Activated naive CD4-positive, alpha-beta T cell treated with anti-CD3 and anti-CD28 coated beads for 36 hours (primary cell): ENCODE measurements at places on chromosomes 1 and 21. TPM values are rescaled to one million over a fixed set of nuclear protein-coding genes. Genes with fewer than 3 reads are reported as not detected.

Gene CHI3L1
- 0.44 TPM for total RNA-seq

Gene CFHR5
- not detected for total RNA-seq

Gene KCNJ10
- not detected for total RNA-seq

GRCh38 chr1:172292840-172293239 is 127.6 kb upstream of the C1orf105 start:
- no peaks in the 10 kb centered on the region for H3K36me3 ChIP-seq
- no peak overlapping the region for H3K4me3 ChIP-seq
- no peaks in the 10 kb centered on the region for H3K27me3 ChIP-seq
- no peak for DNase-seq
- no peak overlapping the region for H3K27ac ChIP-seq

Gene KCND3
- total RNA-seq: not detected

GRCh38 chr1:79100385-79100784 is 93.9 kb upstream of the ADGRL4 start:
- H3K36me3 ChIP-seq: no peaks in the 10 kb centered on the region
- no peak overlapping the region for H3K4me3 ChIP-seq
- no peak for DNase-seq
- H3K4me1 ChIP-seq: no peaks in the 10 kb centered on the region
- H3K27me3 ChIP-seq: no peaks in the 10 kb centered on the region
- no peak overlapping the region for H3K27ac ChIP-seq

GRCh38 chr1:40313329-40313957 is 3.6 kb downstream of the COL9A2 start:
- no peak overlapping the region for H3K4me3 ChIP-seq
- H3K27me3 ChIP-seq: peaks cover 7% of the 10 kb centered on the region
- no peaks in the 10 kb centered on the region for H3K36me3 ChIP-seq
- peak overlapping the region; percentile 21 for H3K27ac ChIP-seq
- no peak for DNase-seq

- no peaks in the 10 kb centered on the region for H3K36me3 ChIP-seq
- H3K4me3 ChIP-seq: no peak overlapping the region
- no peaks in the 10 kb centered on the region for H3K4me1 ChIP-seq
- no peak overlapping the region for H3K27ac ChIP-seq
- no peaks in the 10 kb centered on the region for H3K27me3 ChIP-seq
- no peak for DNase-seq
Measured at GRCh38 chr1:185603158-185603557, 131.0 kb upstream of the HMCN1 start.

- peak; percentile 37 for DNase-seq
- no peak within 1 kb of the TSS for H3K27ac ChIP-seq
- H3K27me3 ChIP-seq: peaks cover 7% of the 10 kb centered on the region
- peaks cover 2% of the 10 kb centered on the region for H3K4me1 ChIP-seq
- H3K36me3 ChIP-seq: no peaks in the 10 kb centered on the region
Measured at GRCh38 chr1:3453891-3454810, at the start of gene ARHGEF16. Gene ARHGEF16 (plus strand): TSS chr1:3454665. CDS start chr1:3463085, 8,420 bp downstream.

- peaks cover 33% of the 10 kb centered on the region for H3K4me1 ChIP-seq
- H3K27ac ChIP-seq: no peak overlapping the region
- H3K27me3 ChIP-seq: peaks cover 40% of the 10 kb centered on the region
- H3K4me3 ChIP-seq: no peak overlapping the region
- DNase-seq: no peak
Measured at GRCh38 chr1:10943991-10944730, 68.3 kb upstream of the TARDBP start.

- no peaks in the 10 kb centered on the region for H3K4me1 ChIP-seq
- DNase-seq: no peak
- no peak overlapping the region for H3K27ac ChIP-seq
- H3K27me3 ChIP-seq: no peaks in the 10 kb centered on the region
- no peaks in the 10 kb centered on the region for H3K36me3 ChIP-seq
Measured at GRCh38 chr21:18630446-18630845, 226.9 kb upstream of the TMPRSS15 start.

DNA sequence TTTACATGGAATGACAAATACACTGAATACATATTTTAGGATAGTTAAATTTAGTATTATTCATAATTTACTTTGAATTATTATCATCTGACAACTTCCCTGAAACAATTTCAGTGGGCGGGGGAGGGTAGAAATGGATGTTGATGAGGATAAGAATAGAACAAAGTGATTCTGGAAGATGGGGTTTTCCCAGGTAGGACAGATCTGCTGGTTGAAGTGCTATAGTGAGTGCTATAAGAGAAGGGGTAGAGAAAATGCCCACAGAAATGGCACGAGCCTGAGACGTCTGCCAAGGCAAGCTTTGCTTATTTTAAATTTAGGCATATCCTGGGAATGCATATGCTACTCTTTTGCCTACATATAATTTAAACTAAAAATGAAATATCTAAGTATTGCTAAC is 3.2 kb downstream of the CFH start:
- H3K4me3 ChIP-seq: no peak overlapping the region
- H3K4me1 ChIP-seq: peaks cover 9% of the 10 kb centered on the region
- no peaks in the 10 kb centered on the region for H3K36me3 ChIP-seq
- no peak for DNase-seq
- no peak overlapping the region for H3K27ac ChIP-seq

Gene FAM229A
- total RNA-seq: 3.4 TPM

Gene MDM4
- 109 TPM for total RNA-seq

DNA sequence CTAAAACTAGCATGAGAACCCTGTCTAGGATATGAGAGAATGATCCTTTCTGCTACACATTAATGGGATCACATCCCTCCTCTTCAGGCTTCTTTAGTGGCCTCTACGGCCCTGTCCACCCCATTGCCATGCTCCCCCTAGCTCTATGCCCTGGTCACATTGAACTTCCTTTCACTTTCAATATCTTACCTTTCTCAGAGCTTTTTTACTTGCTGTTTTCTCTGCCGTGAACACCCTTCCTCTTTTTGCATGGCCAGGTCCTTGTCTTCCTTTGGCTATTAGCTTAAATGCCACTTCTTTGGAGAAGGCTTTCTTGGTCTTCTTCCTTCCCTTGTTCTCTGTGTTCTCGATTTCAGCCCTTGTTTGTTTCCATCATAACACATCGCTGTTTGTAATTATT is 97.4 kb downstream of the GIPC2 start:
- no peaks in the 10 kb centered on the region for H3K36me3 ChIP-seq
- peak overlapping the region; percentile 14 for H3K27ac ChIP-seq
- no peak for DNase-seq
- peak overlapping the region; percentile 62 for H3K4me3 ChIP-seq

Gene GSTM1
- not detected for total RNA-seq

DNA sequence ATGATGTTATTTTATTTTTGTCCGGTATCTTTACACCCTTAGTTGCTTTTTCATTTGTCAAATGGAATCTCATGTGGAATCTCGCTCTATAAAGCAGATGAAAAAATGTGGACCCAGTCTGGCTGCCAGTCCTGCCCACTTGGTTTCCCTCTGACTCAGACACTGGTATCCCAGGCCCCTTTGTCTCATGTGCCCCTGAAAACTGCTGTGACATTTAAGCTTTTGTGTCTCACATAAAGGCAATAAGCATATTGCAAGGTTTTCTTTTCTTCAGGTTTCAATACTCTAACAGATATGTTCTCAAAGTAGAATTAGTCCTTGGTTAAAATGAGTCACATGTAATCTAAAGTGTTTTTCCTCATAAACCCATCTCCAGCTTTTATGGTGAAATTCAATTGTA is 183.3 kb downstream of the ST6GALNAC3 start:
- peak; percentile 25 for DNase-seq
- peaks cover 83% of the 10 kb centered on the region for H3K4me1 ChIP-seq
- no peak overlapping the region for H3K4me3 ChIP-seq
- no peaks in the 10 kb centered on the region for H3K27me3 ChIP-seq
- H3K27ac ChIP-seq: peak overlapping the region; percentile 66

Gene TTC13
- 13.2 TPM for total RNA-seq

DNA sequence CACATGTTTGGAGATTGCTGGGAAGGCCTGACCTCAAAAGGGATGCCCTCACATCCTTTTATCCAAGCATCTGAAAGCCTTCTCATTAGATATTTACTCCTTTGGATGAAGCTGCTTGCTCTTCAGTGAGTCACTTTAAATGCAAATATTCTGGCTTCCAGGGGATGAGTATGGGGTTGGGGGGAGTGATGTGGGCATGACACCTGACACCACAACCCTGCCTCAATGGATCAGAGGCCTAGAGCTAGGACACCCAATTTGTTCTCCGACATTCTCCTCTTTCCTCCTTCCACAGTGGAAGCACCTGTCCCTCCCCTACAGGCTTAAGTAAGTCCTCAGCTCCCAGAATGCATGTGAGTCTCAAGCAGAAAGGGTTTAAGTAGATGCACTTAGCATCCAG is 238.3 kb downstream of the OMA1 start:
- no peak for DNase-seq
- H3K36me3 ChIP-seq: no peaks in the 10 kb centered on the region
- H3K27ac ChIP-seq: no peak overlapping the region
- no peaks in the 10 kb centered on the region for H3K4me1 ChIP-seq

GRCh38 chr1:116207126-116207735 is 96.0 kb downstream of the MAB21L3 start:
- no peaks in the 10 kb centered on the region for H3K4me1 ChIP-seq
- H3K36me3 ChIP-seq: no peaks in the 10 kb centered on the region
- no peak for DNase-seq
- no peak overlapping the region for H3K27ac ChIP-seq

DNA sequence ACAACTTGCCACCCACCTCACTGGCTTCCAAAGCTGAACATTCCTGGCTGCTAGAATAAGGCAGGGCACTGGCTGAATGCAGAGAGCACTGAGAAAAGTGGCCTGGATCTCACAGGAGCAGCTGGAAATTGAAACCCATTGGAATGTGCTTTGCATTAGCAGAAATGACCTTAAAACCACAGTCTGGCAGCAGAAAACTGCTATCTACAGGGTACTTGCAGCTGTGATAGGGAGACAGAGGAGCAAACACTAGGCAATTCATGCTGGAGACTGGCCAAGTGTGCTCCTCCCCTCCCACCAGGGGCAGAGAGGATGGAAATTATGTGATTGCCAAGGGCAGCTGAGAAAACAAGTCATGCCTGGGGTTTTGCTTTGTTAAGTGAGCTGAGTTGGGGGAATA is 47.2 kb downstream of the HSD3B1 start:
- H3K36me3 ChIP-seq: no peaks in the 10 kb centered on the region
- H3K4me3 ChIP-seq: no peak overlapping the region
- no peaks in the 10 kb centered on the region for H3K4me1 ChIP-seq

- H3K36me3 ChIP-seq: peaks cover 2% of the 10 kb centered on the region
- no peak overlapping the region for H3K4me3 ChIP-seq
- peaks cover 8% of the 10 kb centered on the region for H3K4me1 ChIP-seq
- no peak overlapping the region for H3K27ac ChIP-seq
- DNase-seq: no peak
- H3K27me3 ChIP-seq: no peaks in the 10 kb centered on the region
Measured at GRCh38 chr1:180777072-180777689, 135.5 kb upstream of the KIAA1614 start.

- H3K27ac ChIP-seq: no peak within 1 kb of the TSS
- peak; percentile 21 for DNase-seq
- peak within 1 kb of the TSS; percentile 81 for H3K4me3 ChIP-seq
- peaks cover 67% of the 10 kb centered on the region for H3K27me3 ChIP-seq
Measured at GRCh38 chr1:235649368-235650163, at the start of gene GNG4. Gene GNG4 (minus strand): TSS chr1:235649784. CDS start chr1:235583838, 65,946 bp downstream.

DNA sequence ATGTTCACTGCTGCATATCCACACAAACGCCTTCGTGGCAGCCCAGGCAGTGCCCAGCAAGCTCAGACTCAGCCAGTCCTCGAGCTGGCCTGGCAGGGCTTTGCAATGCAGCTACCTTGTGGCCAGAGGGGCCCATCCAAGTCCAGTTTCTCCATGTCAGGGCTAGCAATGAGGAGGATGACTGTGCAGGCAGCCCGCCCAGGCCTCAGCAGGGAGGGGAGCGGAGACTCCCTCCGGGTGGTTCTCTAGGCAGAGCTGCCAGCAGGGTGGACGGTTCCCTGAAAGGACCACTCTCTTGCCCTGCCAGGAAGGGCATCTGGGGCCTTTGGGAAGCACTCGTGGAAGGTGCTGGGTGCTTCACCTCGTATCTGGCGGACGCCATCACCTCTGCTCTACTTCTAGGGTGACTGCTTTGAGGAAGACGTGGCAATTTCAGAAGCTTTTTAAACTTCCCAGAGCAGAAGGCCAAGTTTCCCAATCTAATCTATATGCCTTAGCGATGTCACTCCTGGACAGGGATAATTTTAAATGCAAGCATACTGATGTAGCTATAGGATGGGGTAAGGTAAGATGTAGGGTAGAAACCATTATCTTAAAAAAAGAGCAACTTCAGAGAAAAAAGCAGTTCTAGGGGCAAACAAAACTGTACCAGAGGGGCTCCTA is 56.2 kb downstream of the RUNX1 start:
- no peak for DNase-seq
- H3K27me3 ChIP-seq: no peaks in the 10 kb centered on the region
- H3K36me3 ChIP-seq: no peaks in the 10 kb centered on the region
- no peak overlapping the region for H3K27ac ChIP-seq
- no peak overlapping the region for H3K4me3 ChIP-seq
- peaks cover 79% of the 10 kb centered on the region for H3K4me1 ChIP-seq

Gene MASP2
- total RNA-seq: 0.31 TPM

Gene EPHB2
- total RNA-seq: not detected

- H3K27ac ChIP-seq: no peak within 1 kb of the TSS
- H3K4me3 ChIP-seq: peak within 1 kb of the TSS; percentile 74
- peaks cover 10% of the 10 kb centered on the region for H3K4me1 ChIP-seq
- H3K27me3 ChIP-seq: peaks cover 23% of the 10 kb centered on the region
Measured at GRCh38 chr1:9996624-9997582, at the start of gene RBP7. Gene RBP7 (plus strand): TSS chr1:9997228. CDS start chr1:9997259, 31 bp downstream.

Gene RPE65
- not detected for total RNA-seq

Gene TMEM200B
- total RNA-seq: 2.7 TPM

DNA sequence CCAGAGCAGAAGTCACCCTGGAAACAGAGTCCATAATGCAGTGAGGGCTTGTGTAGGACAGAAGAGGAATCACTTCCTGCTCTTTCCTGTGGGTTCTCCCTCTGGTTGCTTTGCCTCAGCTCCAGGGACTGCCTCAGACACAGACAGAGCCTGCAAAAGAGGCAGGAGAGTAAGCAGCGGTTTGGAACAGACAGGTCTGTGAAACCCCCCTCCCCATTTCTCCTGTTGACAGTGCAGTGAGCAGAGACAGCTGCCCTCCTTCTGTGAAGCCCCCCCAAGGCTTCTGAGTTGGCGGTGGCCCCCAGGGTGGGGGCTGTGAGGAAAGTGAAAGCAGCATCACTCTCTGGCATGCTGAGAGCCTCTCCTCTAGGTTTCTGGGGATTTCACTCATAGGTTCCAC is 53.0 kb downstream of the MAB21L3 start:
- DNase-seq: no peak
- H3K36me3 ChIP-seq: no peaks in the 10 kb centered on the region
- H3K27me3 ChIP-seq: no peaks in the 10 kb centered on the region
- H3K27ac ChIP-seq: no peak overlapping the region
- H3K4me1 ChIP-seq: peaks cover 7% of the 10 kb centered on the region

GRCh38 chr1:53123453-53124140 is 18.8 kb downstream of the SLC1A7 start:
- peaks cover 2% of the 10 kb centered on the region for H3K27me3 ChIP-seq
- no peaks in the 10 kb centered on the region for H3K36me3 ChIP-seq
- DNase-seq: no peak
- no peak overlapping the region for H3K4me3 ChIP-seq

GRCh38 chr1:248243204-248243603 is 12.0 kb downstream of the OR2M4 start:
- no peak overlapping the region for H3K27ac ChIP-seq
- H3K36me3 ChIP-seq: no peaks in the 10 kb centered on the region
- H3K4me1 ChIP-seq: peaks cover 2% of the 10 kb centered on the region
- no peak overlapping the region for H3K4me3 ChIP-seq
- peaks cover 12% of the 10 kb centered on the region for H3K27me3 ChIP-seq

Gene DIRAS3
- not detected for total RNA-seq
